HFFc6 (cell line): ENCODE measurements at places on chromosomes 11 and 22.
A peak's percentile ranks its signal among the peaks of the same experiment; 100 is the strongest.

- no peak for DNase-seq
Observed at GRCh38 chr22:46149512-46150033, 753 bp upstream of the PPARA start.

- peak; percentile 89 for DNase-seq
Observed at GRCh38 chr11:17207317-17208256, at the start of gene PIK3C2A. PIK3C2A (minus strand) TSS chr11:17207986; CDS start chr11:17169741, 38,245 bp downstream.

DNA sequence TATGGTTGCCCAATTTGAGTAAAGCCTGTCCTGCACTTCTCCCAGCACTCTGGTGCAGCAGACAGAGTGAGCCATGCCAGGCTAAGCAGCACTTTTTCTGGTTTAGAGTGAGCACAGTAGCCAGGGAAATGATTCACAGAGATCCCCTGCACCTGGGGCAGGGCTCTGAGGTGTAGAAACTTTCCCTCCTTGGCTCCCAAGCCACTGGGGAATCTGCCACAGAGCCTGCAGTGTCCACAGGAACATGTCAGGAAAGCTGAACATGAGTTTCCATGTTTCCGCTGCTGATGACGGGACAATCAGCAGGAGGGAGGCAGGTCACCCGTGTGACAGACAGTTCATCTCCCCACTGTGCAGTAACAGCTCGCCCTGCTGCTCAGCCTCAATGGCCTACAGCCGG, 429.9 kb upstream of the B3GAT1 start:
- no peak for DNase-seq

GRCh38 chr11:121794671-121795141, 321.3 kb downstream of the BLID start:
- no peak for DNase-seq

GRCh38 chr22:45534339-45535192, 31.9 kb downstream of the FBLN1 start:
- no peak for DNase-seq

GRCh38 chr11:122616718-122617117, 38.8 kb upstream of the UBASH3B start:
- no peak for DNase-seq

- peak; percentile 55 for DNase-seq
Observed at GRCh38 chr11:6438979-6439571, 1.7 kb downstream of the HPX start.

- DNase-seq, result no peak
Observed at GRCh38 chr22:43723816-43724215, 88.3 kb downstream of the EFCAB6 start.

DNA sequence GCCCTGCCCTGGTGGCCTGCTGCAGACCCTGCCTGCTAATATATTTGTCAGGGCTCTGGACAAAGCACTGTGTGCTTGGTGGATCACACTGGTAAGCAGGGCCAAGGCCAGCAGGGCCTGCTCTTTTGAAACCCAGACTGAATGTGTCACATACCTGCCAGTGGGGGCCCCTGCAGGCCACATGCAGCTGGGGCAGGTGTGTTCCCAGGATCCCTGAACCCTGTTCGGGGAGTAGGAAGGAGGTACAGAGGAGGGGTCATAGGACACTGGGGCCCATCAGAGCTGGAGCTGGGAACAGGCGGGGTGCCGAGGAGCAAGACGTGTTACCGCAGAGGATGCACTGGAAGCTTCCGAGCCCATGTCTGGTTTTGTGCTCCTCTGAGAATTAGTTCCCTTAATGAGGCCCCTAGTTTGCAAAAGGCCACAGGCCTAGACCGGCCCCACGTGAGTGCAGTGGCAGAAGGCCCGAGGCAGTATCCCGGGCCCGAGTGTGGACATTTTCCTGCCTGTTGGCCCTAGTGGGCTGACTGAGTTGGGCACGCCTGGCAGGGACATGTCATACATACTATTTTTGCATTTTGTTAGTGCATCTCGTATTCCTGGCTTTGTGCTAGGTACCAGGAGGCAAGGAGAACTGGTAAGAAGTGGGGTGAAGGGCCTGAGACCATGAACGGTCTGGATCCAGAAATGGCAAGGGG, 11.2 kb upstream of the ACR start:
- DNase-seq, result no peak

- DNase-seq, result no peak
Observed at GRCh38 chr11:13881226-13881905, 81.2 kb upstream of the SPON1 start.

DNA sequence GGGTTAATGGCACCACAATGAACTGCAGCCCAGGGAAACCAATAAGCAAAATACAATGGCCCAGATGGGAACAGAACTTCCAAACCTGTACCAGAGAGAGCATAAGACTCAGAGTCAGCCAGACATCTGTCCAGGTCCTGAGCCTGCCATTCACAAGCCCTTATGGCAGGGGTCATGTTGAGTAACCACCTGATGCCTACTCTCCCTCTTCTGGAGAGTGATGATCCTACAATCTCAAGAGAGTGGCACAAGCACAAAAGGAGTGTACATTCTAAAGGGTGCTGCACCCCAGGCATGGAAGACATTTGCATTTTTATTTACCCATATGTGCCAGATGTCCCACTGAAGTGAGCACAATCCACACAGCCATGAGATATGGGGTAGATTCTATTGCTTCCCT, 10.6 kb downstream of the TENM4 start:
- DNase-seq, result no peak

- no peak for DNase-seq
Observed at GRCh38 chr22:19961201-19961580, 19.6 kb upstream of the TXNRD2 start.

- DNase-seq, result no peak
Observed at GRCh38 chr11:65532388-65533064, 7.6 kb downstream of the SCYL1 start.

DNA sequence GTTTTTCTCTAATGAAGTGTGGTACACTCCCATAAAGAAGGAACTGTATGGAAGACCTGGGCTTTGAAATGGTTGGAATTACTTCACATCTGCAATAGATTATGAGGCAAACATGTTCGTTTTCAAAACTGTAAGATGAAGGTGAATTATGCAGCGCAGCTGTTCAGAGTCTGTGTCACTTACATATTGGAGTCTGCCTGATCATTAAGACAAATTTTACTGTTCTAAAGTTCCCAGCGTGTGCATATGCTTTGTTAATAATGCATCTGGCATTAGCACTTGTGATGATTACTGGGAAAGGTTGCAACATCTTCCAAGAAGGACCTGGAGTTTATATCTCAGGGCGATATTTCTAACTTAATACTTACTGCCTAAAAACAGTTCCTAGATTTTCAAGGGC, 255.2 kb upstream of the ZC3H12C start:
- no peak for DNase-seq

DNA sequence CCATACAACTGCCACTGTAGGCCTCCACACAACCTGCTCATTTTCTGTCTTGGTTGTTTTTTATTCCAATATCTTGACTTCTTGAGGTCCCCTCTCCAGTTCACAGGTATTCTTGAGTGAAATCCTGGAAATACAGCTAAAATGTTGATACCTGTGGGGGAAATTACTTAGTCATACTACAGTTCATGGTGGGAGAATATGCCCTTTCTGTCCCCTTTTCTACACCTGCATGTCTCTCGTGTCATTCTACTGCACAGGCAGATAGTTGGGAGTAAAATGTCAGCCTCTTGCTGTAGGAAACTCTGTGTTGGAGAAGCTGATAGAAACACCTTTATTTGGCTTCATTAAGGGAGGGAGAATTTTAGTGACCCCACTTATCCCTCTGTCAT, 4.6 kb downstream of the OOSP4A start:
- DNase-seq, result no peak

DNA sequence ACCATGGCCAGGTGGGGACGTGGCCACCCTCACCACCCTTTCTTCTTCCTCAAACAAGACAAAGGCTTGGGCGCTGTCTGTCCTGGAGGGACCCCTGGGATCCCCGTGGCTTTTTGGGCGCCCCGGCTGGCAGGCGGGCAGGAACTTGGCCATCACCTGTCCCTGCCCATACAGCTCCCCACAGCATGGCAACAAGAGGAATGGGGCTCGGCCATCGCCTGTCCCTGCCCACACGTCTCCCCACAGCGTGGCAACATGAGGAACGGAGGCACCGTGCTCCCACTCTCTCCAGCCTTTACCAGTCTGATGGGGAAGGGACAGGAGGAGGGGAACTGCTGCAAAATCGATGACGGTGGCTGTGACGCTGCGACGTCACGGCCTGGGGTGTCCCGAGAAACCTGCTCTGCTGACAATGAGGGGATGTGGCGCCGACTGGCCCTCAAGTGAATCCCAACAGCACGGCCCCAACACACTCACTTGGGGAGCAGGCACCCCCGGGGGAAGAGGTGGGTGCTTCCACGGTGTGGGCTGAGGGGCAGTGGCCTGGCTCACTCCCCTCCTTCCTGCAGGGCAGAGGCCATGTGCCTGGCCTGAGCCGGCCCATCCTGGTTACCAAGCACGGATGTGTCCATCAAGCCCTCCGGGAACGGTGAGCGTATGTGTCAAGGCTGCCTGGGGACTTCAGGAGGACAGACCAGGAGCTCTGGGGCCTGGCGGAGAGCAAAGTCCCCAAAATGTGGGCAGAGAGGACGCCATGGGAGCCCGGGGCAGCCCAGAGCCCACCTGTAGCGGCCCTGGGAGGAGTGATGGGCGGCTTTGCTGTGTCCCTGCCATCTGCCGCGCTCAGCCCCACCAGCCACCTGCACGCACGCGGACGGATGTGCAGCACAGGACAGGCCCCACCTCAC, 30.4 kb downstream of the TOLLIP start:
- DNase-seq, result no peak

GRCh38 chr22:49705972-49706352, 121.7 kb downstream of the BRD1 start:
- DNase-seq, result no peak

- no peak for DNase-seq
Observed at GRCh38 chr11:8415195-8415594, 151.5 kb upstream of the LMO1 start.

DNA sequence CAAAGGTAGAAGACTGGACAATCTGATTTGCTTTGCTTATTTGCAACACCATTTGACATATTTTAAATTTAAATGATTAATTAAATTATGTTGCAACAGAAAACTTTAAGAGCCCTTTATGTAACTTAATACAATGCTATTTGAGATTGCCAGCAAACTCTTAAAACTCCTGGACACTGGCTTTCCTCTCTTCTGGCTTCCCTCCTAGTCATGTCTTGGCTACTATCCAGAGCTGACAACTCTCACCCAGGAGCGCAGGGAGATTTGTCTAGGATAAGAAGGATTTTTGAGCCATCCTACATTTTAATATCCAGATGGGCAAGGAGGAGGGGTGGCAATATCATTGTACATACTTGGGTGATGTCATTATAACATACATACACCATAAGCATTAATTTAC, 134.3 kb downstream of the ELP4 start:
- peak; percentile 28 for DNase-seq
